Activated T-cell treated with anti-CD3 and anti-CD28 coated beads for 1 hour (primary cell): ENCODE measurements at places on chromosomes 2 and 18.

DNA sequence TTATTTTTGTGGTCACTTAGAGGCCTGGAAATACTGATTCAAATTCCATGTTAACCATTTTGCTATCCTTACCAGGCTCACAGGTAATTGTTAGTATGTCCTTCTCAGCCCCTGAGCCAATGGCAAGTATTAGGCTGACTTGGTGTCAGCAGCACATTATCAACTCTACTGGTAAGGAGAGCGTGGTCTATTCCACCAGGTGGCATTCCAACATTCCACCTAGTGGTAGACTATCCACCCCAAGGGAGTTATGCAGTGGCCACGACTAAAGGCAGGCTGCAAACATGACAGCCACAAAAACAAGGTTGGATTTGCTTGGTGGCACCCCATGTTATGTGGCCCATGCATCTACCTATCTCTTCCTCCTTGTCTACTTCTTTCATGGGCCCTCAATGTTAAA is 31.8 kb upstream of the GCC2 start:
- no peak for DNase-seq

- no peak for DNase-seq
Measured at GRCh38 chr2:197477797-197478196, 21.8 kb downstream of the HSPD1 start.

DNA sequence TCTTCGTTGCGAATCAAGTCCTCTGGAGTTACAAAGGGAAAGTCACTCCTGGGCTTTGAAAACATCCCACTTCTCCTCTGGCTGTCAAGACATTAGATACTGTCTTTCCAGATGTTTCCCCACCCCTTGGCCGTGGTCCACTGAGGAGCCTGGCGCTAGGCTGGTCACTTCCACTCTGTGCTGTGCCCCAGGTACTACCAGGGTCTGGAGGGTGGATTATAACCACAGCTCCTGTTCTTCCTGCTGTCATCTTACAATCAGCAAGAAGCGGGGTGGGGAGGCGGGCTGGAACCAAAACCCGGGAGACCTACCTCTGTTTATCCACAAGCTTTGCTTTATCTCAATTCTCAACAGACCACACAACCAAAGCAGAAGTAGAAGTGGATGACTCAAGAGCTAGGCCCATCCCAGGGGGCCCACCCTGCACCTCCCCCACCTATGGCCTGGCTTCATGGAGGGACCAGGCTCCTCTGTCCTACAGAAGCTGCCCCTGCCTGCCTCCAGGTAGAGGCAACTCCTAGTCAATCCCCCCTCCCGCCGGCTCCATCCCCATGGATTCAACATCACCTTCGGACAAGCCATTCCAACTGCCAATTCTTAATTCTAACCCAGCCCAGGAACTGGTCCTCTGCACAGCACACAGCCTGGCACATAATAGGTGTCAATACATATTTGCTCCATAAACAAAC is 17.8 kb downstream of the SMAD7 start:
- no peak for DNase-seq

DNA sequence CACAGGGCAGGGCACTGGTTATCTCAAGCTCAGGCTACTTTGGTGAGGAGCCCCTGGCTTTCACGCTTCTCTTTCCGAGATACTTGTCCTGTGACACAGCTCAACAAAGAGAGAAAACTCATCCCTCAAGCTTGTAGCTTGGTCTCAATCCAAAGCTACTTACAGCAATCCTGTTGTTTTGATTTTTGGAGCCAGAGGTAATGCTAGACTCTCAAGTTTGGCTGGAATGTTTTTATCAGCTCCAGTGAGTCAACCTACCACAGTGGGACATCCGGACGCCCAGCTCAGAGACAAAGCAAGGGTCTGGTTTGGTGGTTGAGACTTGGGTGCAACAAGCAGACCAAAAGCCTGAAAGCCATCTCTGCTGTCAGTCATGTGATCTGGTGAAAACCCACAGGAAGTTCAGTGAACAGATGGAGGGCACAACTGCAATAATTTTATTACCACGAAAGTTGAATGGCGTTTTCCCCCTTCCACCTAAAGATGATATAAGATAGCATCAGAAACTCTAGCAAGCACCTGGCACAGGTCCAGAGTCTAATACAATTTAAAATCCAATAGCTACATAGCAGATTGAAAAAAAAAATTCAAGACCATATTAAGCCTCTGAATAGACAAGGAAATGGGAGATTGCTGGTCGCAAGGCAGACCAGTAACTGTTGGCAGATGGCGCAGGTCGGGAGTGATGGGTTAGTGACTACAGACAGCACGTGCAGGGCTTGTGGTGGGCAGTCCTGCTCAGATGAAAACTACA is 102.3 kb upstream of the SMAD7 start:
- DNase-seq = no peak

DNA sequence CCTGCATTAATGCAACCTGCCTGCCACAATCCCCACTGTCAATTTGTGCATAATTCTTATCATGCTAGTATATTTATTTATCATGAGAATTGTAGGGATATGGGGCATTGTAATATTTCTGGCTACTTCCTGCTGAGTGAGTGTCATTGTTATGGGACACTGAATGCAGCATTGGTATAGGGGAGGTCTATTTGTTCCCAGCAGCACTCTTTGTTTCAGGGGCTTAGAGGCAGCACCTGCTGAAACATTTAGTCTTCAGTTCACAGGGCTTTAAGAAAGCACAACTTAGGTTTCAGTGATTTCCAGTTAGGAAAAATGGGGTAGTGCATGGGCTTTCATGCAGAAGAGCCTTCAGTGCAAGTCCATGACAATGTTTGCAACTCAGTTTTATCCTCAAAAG is 23.6 kb downstream of the SULT1C3 start:
- DNase-seq = no peak
